NCI-H1694 (cell line): ENCODE measurements at places on chromosomes 6 and 20.

DNA sequence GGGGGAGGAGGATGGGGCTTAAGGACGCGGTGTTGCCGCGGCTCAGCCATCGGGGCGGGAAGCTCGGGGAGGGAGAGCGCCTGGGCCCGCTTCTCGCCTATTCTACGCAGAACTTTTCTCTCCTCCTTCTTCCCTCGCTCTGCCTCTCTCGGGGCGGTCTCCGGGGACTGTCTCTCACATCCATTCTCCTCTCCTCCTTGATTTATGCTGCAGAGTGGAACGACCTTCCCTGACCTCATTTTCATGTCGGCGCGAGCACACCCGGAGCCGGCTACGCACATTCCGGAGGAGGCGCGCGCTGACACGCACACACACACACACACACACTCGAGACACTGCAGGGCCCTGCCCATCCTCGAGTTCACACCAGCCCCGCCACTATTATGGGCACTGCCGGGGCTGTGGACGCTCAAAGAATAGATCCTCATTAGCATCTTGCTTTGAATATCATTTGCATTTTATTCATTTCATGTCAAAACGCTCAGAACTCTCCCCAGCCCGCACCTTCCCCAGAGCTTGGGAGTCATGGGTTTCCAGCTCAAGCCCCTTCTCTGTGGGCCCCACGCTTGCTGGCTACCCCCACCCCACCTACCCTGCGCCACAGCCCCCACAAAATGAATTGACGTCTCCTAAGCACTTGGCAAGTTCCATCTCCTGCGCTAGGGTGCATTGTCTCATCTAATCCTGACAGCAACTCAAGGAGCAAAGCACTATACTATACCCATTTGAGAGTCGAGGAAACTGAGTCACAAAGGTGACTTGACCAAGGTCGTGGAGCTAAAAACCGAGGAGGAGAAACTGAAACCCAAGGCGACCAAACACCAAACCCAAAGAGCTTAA, 36.8 kb downstream of the NCR2 start:
- no peak for DNase-seq

GRCh38 chr6:37615564-37616340, 81.9 kb downstream of the MDGA1 start:
- DNase-seq, result no peak

- no peak for DNase-seq
Observed at GRCh38 chr20:45774945-45775344, 16.7 kb downstream of the WFDC3 start.

GRCh38 chr6:17045581-17046322, 56.1 kb upstream of the STMND1 start:
- DNase-seq, result no peak

DNA sequence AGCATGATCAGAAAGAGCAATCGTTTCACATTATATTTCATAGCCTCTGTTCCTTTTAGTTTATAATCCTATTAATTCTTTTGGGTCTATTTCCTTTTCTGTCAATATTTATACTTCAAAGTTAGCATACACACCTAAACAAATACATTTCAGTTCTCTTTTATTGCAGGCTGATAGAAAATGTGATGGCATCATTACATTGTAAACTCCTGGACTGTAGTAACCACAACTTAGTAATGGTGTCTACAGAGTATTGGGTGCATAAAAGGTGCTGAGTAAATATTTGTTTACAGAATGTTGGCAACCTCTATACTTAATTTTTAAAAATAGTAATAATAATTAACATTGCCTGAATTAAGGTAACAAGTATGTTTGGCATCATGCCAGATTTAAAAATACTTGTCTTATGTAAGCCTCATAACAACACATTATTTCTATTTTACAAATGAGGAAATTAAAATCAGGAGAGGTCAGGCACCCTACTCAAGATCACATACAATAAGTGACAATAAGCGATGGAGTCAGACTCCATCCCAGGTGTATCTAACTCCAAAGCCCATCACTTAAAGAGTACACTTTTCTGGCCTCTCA, 195.0 kb downstream of the UBE3D start:
- no peak for DNase-seq

DNA sequence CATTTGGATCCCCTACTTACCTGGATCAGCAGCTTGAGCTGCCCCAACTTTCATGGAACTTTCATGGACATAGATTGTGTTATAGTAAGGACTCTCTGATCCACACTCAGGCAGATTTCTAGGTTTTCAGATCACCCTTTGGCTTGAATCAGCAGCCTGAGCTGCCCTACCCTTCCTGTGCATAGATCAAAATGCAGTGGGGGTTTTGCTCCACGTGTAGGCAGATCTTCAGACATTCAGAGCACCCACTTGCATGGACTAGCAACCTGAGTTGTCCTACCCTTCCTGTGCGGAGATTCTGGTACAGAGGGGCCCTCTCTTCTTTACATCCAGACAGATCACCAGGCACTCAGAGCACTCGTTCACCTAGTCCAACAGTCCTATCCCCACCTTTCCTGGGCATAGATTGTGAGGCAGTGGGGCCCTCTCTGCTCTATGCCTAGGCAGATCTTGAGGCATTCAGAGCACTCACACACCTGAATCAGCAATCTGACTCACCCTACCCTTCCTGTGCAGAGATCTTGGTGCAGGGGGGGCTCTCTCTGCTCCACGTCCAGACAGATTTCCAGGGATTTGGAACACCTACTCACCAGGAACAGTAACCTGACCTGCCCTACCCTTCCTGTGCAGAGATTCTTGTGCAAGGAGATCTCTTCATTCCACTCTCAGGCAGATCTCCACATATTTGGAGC, 705.2 kb upstream of the NRSN1 start:
- DNase-seq, result no peak

DNA sequence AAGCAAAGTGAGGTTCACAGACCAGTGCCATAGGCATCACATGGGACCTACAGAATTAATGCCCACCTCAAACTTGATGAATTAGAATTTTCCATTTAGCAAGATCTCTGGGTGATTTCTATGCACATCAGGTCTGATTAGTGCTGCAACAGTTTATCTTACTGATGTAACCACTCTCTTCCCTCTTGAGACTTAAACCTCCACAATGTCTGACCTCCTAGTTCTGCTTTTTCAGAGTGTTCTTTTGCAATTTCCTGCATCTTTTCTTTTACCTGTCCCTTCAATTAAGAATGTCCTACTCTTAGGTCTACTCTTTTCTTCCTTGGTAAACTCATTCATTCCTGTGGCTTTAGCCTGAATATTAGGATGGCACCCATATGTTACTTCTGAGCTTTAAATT, 615.3 kb downstream of the TFAP2A start:
- no peak for DNase-seq

DNA sequence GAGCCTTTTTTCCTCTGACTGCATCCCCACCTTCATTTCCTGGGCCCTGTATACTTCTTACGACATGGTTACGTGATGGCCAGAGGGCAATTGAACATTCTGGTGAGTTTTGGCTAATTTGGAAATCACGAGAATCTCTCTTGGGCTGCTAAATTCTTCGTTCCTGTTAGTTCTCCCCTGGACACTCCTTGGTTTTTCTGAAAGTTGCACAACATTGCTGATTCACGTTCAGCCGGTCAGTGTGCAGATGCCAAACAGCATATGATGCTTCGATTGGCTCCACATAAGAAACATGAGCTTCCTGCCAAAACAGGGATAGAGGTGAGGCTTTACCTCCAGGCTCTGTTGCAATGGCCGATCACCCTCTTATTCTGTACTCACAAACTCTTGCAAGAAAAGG, 119.4 kb upstream of the LY86 start:
- DNase-seq, result no peak

GRCh38 chr20:64064145-64064698, 1.2 kb downstream of the TCEA2 start:
- no peak for DNase-seq

DNA sequence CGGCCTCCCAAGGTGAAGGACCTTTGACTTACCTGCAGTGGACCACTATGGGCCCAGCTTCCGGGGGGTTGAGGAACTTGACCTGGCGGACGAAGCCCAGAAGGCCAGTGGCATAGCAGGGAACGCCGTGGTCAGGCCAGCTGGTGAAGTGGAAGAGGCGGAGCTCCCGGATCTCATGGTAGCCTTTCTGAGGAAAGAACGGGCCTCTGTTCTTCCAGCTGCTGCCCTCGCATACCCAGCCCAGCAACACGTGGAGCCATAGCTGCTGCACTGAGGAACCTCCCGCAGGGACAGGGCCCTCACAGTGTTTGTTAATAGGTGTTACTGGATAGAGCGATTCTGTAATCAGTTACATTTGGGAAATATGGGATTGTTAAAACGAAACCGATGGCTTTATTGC, 492.1 kb upstream of the CHD6 start:
- DNase-seq, result no peak

GRCh38 chr20:42441864-42442331, 747.8 kb downstream of the PTPRT start:
- DNase-seq, result no peak

GRCh38 chr20:49765846-49766541, 46.6 kb upstream of the SLC9A8 start:
- DNase-seq, result no peak

GRCh38 chr6:169622618-169623017, 79.2 kb downstream of the WDR27 start:
- no peak for DNase-seq

DNA sequence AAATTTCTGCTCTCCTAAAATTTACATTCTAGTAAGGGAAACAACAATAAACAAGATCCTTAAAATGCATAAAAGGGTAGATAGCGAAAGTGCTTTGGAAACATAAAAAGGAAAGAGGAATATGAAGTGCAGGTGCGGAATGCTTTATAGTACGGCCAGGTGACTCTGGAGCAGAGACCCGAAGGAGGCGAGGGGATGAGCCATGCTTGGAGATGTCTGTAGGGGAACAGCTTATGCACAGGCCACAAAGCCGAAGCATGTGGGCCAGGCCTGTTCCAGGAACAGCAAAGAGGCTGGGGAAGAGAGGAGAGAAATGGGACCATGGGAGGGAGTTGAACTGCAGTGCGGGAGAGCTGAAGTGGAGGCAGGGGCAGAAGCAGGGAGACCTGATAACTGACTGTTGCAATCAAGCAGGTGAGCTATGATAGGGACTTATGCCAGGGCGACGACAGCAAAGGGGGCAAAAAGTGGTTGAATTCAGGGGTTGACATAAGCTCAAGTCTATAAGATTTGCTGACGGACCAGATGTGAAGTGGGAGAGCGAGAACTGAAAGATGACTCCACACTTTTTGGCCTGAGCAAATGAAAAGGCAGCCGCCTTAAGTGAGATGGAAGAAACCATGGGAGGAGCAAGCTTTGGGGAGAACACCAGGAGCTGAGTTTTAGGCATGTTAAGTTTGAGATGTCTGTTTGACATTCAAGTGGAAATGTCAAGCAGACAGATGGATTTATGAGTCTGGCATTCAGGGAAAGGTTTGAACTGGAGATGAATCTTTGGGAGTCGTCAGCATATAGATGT, 83.1 kb downstream of the CNBD2 start:
- DNase-seq, result no peak
